ENCODE measurements at places on chromosomes 16 and 17.

DNA sequence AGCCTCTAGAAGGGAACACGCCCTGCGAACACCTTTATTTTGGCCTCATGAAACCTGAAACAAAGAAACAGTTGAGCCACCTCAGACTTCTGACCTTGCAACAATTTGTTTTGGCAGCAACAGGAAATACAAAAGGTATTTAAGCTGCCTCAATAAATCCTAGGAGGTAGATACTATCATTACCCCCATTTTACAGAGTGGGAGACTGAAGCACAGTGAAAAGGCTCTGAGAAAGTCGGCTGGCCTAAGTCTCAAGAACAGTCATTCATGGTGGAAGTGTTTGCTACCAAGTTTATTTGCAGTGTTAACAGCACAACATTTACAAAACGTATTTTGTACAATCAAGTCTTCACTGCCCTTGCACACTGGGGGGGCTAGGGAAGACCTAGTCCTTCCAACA is 19.0 kb downstream of the RND2 start:
- DNase-seq = no peak

DNA sequence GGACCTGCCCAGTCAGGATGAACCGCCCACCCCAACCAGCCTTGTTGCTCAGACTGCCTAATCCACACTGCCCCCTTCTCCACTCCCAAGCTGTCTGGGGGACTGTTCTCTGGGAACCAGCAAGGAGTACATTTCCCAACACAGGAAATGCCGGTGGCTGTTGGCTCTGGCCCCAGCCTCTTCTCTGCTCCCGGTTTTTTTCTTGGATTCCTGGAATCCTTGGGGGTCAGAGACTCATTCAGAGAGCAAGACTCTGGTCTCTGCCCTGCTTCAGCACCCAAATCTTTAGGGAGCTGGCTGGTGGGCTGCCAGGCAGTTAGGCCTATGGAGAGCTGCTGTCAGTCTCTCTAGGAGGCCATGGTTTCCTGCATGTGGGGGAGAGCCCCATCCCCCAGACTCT is 10.8 kb upstream of the MTMR4 start:
- no peak for DNase-seq

DNA sequence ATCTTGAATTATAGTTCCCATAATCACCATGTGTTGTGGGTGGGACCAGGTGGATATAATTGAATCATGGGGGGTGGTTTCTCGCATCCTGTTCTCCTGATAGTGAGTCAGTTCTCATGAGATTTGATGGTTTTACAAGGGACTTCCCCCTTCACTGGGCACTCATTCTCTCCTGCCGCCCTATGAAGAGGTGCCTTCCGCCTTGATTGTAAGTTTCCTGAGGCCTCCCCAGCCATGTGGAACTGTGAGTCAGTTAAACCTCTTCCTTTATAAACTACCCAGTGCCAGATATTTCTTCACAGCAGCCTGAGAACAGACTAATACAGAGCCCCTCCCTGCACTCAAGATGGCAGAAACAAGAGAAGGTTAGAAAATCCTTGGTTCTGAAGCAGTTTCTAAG is 26.4 kb downstream of the LDAF1 start:
- DNase-seq = no peak

DNA sequence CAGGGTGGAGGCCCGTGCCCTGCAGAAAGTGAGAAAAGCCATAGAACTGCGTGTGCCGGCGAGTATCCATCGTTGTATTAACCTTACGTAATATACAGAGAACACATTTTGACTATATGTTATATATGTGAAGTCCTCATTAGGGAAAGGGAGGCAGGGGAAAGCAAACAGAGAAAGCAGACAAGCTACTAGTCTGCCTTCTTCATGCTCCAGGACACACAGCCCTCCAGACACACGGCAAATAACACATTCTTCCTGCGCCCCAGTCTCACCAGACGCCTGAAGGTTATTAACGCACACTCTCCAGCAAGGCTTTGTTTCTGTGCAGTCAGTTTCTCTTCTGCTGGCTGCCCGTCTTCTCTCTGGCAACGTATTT is 28.8 kb downstream of the PRDM7 start:
- no peak for DNase-seq

DNA sequence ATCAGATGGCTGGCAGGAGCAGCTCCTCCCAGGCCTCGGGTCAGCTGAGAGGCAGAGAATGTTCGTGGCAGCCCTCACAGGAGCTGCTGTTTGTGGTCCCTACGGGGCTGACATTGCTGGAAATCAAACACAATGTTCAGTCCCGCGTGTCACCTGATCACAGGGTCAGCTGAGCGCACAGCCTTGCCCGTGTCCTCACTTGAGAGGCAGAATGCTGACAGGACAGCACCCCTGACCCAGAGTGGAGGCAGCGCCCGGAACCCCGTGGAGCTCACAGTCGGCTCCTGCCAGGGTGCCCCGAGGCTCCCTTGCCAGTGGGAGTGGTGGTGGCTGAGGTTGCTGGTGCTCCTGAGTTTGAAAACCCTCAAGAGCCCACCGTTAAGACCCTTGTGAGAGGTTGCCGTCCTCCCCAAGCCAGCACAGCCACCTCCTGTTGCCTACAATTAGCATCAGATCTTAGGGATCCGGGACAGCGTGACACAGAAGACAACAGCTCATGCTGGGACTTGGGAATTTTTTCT is 3.6 kb upstream of the CHMP6 start:
- DNase-seq = no peak

DNA sequence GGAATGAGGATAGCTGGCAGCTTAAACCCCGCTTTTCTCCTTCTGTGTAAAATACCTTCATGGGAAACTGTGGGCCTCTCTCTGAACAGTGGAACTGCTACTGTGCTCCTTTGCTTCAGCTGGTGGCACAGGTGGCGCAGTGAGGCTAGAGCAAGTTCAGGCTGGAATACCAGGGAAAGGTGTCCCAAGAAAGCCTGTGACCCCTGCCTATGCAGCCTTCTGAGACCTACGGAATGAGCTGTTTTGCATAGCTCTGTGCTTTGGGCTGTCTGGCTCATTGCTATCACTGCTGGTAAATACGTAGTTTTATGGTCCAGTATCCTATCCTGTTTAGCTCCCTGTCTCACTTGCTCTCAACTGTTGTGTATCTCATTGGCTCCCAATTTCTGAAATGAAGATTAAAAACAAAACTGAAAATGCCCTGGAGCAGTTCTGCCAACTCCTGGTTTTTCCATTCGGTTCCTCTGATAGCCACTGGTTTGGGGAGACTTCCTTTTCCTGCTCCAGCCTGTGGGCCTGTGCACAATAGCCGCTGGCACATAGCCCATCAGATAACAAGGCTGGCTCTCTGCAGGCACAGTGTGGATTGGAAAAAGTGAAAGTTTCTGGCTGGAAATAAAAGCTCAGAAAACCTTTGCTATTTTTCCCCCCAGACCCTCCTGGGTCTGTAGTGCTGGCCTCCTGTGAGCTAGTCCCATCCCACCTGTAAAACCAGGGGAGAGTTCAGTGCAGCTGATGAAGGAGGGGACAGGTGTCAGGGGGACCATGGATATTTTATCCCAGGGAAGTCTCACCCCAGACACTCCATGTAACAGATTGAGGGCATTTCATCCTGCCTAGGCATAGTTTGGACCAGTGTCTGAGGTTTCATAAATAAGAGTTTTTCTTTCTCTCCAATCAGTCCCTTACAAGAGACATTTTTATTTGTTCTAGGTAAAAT is 24.0 kb downstream of the LIMD2 start:
- DNase-seq = no peak

- DNase-seq = no peak
Measured at GRCh38 chr17:36136036-36136435, 32.4 kb downstream of the CCL4 start.

- DNase-seq = no peak
Measured at GRCh38 chr16:10202649-10203048, 20.4 kb upstream of the GRIN2A start.

DNA sequence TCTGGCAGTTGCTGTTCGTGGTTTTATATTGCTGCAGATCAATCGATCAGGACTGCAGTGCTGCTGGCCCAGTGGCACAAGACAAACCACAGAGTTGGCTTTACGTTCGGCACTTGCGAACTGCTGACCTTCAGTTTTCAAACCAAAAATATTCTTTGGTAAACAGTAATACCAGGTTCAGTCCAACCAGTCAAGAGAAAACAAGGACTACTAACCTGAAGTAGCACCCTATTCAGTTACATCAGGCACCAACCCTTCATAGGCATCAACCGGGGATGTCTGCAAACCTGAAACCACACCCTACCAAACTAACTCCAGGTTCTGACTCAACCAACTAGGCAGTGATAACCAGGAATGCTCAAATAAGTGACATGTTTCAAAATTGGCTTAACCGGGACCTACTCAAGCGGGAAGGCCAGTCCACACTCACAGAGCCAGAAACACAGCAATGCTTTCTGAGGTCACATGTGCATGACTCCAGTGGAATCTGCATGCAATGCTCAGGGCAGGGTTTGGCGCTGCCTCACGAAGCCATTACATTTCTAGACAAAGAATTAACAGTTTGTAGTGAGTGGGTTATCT is 91.1 kb downstream of the SMG6 start:
- no peak for DNase-seq

DNA sequence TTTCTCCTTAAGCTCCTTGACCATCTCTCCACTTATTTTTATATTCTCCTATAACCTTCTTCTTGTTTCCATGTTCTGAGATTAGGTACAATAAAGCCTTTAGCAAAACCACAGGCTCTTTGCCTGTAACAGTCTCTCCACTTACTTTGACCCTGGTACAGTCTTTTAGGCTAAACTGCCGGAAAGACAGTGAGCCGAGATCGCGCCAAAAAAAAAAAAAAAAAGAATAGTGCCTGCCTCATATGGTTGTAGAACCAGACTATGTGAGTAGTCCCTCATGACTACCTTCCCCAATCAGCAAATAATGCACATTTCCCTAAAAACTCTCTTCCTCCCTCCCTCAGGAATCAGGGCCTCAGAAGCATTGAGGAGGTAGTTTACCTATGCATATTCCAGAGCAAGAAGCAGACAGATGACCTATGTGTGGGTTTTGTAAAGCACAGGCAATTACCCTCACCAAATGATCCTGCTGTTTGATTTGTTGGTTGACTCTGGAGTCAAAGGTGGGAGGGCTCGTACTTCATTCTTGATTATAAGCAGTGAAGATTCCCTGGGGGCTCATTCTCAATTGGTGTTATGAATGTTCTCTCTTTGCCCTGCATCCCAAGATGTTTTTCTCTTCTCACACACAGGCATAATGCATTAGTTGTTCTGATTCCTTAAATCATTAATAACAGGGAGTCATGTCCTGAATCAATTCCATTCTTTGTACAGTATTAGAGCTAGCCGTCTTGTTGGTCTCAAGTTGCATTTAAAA is 8.9 kb upstream of the NME1 start:
- DNase-seq = no peak

DNA sequence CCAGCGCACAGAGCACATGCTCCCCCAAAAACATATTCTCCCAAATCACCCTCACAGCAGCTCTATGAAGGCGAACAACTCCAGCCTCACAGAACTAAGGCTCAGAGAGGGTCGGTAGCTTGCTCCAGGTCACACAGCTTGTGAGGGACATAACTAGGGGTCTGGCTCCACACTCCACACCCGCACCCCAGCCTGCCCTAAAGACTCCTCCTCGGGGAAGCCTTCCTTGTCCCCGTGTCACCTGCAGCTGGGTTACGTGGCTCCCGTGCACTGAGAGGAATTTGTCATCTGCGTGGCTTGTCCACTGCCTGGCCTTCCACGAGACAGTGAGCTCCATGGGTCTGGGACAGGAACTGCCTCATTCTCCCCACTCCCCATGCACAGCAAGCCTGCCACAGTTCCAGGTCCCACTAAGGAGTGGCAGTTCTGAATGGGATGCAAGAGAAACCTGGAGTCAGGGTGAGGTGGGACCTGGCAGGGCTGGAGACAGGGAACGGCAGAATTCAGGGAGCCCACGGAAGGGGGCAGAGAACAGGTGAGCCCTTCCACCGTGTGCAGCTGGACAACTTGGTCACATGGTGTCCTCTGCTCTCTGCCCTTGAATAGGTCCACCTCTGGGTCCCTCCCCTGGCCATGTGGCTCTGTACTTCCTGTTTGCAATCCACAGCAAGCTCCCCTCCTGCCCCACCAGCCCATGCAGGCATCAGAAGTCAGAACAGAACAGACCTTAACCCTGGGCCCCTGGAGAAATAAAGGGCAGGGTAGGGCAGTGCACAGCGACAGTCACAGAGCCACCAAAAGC is 27.4 kb downstream of the TNFRSF13B start:
- no peak for DNase-seq

- DNase-seq = no peak
Measured at GRCh38 chr17:72122010-72122764, 1.4 kb downstream of the SOX9 start.

GRCh38 chr16:49127103-49127502 is 154.5 kb downstream of the CBLN1 start:
- no peak for DNase-seq

GRCh38 chr17:70653850-70654249 is 484.5 kb downstream of the KCNJ2 start:
- DNase-seq = no peak

GRCh38 chr17:17514993-17515933 is 19.1 kb upstream of the RASD1 start:
- no peak for DNase-seq

GRCh38 chr17:58264407-58265103 is 16.2 kb downstream of the MPO start:
- no peak for DNase-seq

DNA sequence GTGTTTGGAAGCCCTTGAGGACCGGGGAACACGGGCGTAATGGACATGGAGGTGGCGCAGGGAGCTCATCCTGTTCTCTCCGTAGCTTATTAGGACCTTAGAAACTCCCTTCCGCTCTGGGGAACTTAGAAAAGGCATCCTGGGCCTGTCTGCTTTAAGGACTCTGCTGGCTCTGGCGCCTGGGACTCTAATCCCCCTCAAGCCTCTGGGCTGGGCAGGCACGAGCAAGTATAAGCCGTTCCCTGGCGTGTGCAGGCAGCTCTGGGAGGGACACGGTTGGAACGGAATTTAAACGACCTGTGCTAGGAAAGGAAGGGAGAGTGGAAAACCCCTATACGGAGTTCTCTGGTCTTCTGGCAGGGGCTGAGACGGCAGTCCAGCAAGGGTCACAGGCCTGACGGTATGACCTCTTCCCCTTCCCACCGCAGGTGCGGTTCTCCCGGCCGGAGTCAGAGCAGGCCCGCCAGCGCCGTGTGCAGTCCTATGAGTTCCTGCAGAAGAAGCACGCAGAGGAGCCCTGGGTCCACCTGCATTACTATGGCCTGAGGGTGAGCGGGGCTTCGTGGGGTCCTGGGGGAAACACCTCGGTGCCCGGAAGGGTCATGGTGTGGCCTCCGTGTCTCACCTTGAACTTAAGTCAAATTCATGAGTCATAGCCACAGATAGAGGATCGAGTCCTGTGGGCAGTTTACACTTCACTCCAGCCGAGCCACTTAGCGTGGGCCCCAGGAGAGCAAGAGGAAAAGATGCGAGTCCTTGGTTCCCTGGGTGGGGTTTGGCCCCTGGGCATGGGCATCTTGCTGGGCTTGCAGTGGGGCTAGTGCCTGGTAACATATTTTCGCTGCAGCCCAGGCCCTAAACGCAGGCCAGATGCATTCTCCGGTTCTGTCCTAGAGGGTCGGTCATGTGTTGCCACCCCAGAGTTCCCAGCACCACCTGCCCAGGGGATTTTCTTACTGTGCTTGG is 17.7 kb downstream of the POLR3E start:
- no peak for DNase-seq

DNA sequence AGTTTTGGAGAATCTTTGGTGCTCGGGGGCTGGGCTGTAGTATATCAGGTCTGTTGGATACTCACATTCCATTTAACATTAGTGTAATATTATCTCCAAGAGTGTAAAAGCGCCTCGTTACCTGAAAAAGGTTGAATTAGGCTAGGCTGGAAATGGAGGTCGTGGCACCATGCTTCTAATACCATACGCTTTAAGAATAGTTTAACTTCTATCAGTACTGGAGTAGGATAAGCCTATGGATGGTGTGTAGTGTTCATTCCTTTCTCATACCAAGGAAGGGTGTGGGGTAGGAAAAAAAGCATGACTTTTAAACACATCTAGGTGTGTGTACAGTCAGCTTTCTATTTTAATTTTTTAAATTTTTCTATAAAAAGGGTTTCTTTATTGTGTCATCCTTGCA is 2.0 kb downstream of the SRCAP start:
- no peak for DNase-seq

Measured in T-helper 1 cell (primary cell).